ENCODE measurements at places on chromosomes 7 and 10.

DNA sequence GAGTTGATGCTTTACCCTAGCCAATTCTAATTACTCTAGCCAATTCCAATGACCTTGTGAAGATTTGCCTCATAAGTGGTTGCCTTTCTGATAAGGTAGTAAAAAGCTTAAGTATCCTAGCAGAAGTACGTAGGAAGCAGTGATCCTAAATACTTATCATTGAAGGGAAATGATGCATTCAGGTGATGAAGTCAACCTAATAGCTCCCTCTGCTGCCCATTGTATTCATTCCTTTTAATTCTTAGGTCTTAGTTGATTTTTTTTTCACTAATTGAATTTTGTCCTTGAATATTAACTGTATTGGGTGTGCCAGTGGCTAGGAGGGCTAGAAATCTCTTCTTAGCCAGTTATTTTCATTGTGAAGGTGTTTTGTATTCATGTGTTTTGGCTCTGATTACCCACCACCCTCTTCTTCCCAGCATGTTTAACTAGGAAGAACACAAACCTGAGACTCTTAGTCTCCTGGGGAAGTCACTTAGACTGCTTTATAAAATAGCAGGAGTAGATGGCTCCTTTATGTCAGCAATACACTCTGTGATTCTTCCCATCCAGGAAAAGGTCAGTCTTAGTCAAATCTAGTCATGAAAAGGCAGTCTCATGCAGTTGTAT, 46.3 kb downstream of the PLEKHA8 start:
- DNase-seq, result peak; percentile 39

DNA sequence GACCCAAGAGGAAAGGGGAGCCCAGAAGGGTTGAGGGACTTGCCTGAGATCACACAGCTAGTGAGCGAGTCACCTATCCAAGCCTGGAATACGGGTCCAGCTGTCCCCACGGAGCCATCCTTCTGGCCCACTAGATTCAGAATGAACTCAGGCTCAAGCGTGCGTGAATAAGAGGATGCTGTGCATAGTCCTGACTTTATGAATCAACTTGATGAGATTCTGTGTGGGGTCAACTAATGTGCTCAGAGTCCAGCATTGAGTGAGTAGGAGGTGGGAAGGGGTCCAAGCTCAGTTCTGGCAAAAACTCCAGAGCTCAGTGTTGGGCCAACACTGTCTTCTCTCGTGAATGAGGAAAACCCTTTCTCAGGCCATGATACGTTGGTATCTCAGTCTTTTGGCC, 41.4 kb downstream of the CAMK1D start:
- no peak for DNase-seq

DNA sequence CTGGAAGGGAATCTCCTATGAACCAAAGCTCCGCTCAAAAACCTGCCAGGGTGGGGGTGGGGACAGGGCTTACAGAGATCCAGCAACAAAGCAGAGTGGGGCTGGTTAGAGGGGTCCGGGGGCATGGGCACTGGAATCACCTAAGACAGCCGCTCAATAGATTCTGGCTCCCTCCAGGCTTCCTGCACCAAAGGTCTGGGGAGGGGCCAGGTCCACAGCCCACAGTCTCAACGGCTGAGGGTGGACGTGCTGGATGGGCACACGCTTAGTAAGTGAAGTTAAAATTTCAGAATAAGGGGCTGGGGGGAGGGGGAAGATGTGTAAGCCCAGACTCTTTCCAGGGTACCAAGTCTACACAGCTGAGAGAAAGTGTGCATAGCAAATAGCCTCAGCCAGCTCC, 31.1 kb downstream of the PYROXD2 start:
- DNase-seq, result no peak

- DNase-seq, result no peak
Observed at GRCh38 chr10:132078746-132079345, 13.1 kb downstream of the JAKMIP3 start.

- no peak for DNase-seq
Observed at GRCh38 chr10:28199941-28200340, 102.9 kb downstream of the MPP7 start.

DNA sequence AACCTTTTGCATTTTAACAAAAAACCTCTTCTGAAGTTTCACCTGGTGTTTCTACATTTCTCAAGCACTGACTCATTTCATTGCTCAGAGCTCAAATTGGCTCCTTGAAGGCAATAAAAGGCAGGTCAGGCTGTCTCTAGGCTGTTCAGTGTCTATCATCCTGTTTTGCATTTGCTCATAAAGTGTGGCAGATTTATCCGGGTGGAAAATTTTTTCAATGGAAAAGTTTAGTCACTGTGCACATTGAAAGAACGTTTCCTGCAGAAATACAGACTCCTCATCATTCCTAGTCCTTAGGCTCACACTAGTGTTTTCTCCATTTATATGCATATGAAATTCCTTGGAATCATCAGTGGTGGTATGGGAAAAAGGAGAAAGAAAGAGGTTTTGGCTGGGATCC, 114.2 kb upstream of the DGKB start:
- no peak for DNase-seq

DNA sequence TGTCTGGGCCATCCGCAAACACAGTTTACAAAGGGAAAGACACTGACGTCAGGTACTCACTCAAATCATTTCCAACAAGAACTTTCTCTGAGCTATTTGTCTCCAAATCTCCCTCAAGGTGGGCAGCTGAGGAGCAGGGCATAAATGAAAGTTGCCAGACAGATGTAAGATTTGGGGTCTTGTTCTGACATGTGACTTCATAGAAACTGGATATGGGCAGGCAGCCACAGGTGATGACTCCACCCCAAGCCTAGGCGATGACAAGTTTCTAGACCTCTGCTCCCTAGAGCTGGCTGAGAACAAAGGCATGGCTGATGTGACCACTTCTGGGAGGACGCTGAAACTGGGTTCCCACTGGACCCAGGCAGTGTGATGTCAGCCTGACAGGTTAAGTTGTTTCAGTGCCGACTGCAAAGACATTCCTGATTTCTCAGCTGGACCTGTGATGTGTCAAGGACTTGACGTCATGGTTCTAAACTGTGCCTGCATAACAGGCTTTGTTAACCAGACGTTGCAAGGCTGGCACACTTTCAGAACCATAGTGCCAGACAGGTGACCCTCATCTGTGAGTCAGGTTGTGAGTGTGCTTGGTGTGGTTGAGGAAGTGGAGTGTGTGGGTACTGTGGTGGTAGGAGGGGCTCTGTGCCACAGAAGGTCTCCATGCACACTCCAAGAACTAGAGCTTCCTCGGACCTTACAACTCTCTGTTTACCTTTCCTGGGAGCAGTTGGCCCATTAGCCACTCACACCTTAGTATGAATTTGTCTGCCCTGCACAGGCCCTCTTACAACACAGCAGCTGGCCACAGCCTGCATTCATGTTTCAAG, 39.9 kb upstream of the EBF3 start:
- DNase-seq, result no peak

DNA sequence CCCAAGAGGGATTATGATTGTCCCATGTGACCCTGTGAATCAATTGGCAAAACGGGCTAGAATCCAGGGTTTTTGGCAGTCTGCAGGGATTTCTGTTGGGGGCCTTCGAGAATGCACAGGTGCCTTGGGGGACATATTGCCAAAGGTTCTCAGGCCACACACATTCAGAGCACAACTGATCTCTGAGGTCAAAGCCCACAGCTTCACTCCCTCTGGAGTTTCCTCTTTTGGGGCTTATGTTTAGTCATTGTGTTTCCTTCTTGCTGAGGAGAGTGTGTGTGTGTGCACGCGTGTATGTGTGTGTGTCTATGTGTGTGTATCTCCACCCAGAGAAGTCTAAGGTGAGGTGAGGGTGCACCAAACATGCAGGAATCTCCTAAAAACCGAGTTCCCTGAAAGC, 8.8 kb downstream of the PPIF start:
- peak; percentile 78 for DNase-seq

- peak; percentile 39 for DNase-seq
Observed at GRCh38 chr10:92990615-92991014, 70.0 kb upstream of the CYP26C1 start.

DNA sequence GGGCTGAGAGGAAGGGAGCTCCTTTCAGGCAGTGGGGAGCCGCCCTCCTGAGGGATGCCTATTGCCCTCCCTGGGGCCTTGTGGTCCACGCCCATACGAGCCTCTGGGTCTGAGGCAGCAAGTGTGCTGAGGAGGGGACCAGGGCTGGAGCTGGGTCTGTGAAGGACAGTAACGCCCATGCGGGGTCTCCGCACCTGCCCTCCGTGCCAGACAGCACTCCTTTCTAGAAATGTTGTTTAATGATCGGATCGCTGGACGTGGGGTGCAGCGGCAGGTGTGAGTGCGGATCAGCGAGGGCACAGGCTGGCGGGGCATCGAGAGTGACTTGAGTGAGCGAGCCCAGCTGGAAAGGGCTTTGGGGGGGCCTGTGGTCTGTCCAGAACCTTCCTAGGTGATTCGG, 70.1 kb downstream of the ELFN1 start:
- no peak for DNase-seq

DNA sequence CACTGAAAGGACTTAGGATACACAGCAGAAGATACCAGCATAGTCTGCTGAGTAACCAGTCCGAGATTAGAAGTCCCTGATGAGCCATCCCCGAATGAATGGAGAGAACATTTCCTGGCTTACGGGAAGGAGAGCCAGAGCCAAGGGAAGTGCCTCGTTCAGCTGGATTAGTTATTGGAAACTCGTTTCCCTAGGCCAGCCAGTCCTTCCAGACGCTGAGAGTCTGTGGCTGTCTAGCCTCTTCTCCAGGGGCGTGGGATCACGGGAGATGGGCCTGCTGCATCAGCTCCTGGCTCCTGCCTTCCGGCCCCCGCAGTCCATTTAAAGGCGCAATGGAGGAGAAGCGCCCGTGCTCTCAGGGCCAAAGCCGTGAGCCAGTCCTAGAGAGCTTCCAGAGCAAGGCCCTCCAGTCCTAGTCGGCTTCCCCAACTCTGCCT, 712.8 kb downstream of the PARD3 start:
- DNase-seq, result no peak

DNA sequence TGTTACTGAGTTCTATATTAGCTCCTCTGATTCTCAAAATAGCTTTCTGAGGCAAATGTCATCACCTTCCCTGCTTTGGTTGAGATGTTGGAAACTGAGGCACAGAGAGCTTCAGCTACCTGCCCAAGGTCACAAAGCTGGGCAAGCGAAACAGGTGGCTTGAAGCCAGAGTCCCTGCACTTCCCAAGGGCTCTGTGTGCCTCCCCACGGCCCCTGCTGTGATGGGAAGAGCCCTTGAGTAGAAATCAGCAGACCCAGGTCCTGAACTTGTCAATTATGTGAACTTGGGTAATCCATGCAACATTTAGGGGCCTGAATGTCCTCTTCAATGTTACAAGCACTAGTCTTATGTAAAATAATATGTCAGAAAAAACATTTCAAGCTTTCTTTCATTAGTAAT, 327.3 kb upstream of the PODXL start:
- no peak for DNase-seq

GRCh38 chr10:78397786-78398185, 364.1 kb downstream of the RPS24 start:
- DNase-seq, result no peak

- peak; percentile 98 for DNase-seq
Observed at GRCh38 chr10:89129911-89130310, 77.2 kb downstream of the CH25H start.

- DNase-seq, result no peak
Observed at GRCh38 chr7:1109581-1110310, 21.8 kb downstream of the GPER1 start.

DNA sequence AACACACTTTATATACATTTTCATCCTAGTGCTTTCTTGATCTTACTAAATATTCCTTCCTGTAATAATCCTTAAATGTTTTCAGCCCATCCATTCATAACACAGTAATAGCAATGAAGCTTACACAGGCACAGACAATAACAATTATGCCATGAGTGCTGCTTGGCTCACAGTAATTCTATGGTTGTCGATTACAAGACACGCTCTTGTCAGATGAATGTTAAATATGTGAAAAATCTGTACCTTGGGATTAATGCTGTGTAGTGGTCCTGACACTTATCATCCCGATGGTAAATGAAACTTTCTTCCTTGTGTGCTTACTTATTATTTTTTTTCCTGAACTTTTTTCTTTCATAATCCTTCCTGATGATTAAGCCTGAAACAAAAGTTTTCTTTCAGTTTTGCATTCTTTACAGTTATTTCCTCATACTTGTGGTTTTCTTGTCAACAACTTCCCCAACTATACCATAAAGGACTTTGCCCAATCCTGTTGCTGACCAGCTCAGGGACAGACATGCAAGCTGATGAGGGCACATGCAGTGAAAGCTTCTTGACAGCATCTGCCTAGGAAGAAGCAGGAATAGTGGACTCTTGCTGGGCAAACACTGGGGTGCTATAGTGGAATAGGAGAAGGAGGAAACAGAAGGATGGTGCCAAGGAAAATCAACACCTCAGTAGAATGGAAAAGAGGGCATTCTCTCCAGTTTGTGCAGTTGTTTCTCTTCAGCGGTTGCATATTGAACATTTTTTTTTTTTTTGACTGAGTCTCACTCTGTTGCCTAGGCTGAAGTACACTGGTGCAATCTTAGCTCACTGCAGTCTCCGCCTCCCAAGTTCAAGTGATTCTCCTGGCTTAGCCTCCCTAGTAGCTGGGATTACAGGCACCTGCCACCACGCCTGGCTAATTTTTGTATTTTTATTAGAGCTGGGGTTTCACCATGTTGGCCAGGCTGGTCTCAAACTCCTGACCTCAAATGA, 6.7 kb upstream of the MGAM2 start:
- DNase-seq, result peak; percentile 93

DNA sequence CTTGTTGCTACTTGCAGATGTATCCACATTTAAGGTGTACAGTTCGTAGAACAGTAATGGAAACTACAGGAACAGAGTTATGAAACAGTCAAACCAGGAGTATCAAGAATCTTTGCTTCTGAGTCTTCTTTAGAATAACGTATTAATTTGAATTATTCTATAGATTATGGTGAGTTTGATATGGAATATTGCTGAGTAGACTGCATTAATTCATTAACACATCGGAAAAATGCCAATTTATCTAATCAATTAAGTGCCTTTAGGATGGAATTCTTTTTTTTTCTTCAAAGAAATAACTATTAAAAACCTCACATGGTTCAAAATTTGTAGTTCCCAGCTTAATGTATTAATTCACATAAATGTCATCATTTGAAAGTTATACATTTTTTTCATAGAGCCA, 3.8 kb downstream of the TFAM start:
- no peak for DNase-seq

GRCh38 chr10:130395248-130395936, 259.2 kb downstream of the GLRX3 start:
- DNase-seq, result no peak

DNA sequence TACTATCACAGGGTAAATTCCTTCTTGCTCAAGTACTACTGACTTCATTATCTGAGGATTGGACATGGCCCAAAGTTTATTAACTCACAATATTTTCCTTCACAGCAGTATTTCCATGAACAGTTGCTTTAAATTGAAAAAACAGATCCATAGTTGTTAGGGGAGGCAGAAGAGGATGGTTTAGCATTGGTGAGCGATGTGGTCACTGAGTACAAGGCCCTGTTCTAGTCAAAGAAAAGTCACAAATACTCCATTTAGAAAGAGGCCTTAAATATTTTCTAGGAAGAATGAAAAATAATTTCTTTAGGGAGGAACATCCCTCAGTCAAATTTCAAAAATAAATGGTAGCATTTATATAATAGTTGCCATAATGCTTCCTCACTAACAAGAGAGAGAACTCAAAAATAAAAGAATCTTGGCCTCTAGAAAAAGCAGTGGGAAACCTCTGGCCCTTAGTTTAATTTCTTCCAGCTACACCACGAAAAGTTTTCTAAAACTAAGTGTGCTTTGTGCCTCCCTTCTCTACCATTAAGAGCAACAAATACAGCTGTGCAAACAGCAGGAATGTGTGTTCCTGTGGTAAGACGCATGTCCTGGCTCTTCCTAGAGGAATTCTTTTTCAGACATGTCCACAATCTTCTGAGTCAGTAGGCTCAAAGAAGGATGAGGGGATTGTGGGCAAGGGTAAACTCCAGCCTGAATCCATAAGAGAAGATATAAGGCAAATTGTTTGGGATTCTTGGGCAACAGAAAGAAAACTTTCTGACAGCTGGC, 105.7 kb downstream of the HOXA1 start:
- no peak for DNase-seq

All from suppressor macrophage treated with lipopolysaccharide for 1 hour (primary cell).